Lower leg skin (tissue), 4 donors: ENCODE measurements at places on chromosomes 5 and 9. TPM values are rescaled to one million over a fixed set of nuclear protein-coding genes. Genes with fewer than 3 reads are reported as not detected.

- peak; percentile 23 for DNase-seq
These were observed 707 bp upstream of the ZFYVE16 start for GRCh38 chr5:80406980-80407734.

GRCh38 chr5:42467981-42468524, 44.8 kb downstream of the GHR start:
- DNase-seq, result no peak

DNA sequence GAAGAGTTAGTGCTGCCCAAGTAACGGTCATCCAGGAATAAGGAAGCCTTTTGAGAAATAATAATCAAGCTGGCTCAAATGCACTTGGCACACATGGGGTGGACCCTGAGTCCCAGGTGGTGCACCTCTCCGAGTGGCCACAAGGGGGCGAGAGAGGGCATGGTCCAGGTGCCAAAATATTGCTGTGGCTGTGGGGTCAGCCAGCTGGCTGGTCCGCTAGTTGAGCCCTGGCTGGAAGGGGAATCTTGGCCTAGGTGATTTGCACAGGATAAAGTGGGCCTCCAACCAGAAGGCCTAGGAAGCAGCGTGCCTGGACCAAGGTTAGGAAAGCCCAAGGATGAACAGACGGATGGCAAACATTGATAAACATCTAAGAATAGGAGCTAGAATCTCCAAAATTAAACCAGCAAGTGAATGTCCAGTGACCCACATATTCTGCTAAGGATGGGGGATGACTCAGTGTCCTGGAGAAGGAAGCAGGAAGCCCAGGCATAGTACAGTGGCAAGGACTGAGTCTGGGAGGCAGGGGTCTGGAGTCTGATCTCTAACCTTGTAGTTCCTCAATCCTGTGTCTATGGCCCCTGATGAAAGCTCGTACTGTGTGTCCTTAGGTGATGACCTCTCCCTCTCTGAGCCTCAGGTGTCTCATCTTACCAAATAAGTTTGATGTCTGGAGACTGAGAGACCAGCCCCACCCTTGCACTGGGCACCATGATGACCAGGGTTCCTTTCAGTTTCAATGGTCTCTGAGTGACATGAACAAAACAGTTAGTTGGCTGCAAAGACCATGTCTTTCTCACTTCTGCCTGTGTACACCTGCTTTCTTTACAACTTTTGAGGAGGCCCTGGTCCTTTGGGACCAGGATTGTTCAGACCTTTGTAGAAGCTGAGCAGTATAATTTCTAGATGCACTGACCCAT, 19.2 kb upstream of the SHB start:
- DNase-seq, result peak; percentile 58

GRCh38 chr5:116075191-116075831, 9.5 kb upstream of the COMMD10 start:
- no peak for DNase-seq

DNA sequence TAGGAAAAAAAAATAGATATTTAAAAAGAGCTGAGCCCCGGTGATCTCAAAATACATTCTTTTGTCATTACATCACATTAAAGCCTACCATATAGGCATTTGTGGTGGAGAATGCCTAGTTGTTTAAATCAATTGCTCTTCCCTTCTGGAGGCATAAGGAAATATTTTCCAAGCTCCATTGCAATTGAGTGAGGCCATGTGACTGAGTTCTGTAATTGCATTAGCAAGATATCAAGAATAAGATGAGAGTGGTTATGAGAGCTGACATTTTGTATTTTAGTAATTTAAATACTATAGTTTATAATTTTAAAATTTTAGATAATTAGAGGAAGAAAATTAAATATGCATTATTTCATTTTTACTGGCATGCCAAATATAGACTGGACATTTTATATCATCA, 1195.9 kb downstream of the DTWD2 start:
- DNase-seq, result no peak

DNA sequence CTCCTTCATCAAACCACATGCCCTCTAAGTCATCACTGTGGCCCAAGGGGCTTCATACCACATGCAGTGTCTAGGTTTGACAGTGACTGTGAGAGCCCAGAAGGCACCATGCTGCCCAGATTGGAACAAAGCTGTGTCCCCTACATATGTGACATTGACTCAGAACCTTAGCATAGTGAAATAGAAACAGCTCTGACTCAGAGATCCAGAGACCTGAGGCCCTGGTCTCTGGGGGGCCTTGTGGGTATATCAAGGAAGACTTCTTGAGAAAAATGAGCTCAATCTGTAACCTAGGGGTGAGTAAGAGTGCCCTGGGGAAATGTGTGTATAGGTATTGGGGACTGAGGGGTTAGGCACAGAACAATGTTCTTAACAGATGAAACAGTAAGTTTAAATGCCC, 7.1 kb upstream of the ENTREP1 start:
- DNase-seq, result no peak

- no peak for DNase-seq
These were observed 5.8 kb downstream of the GRK6 start for GRCh38 chr5:177432143-177432838.

GRCh38 chr9:121369595-121370265, at the start of gene STOM:
TSS of gene STOM (minus strand) at chr9:121370250. CDS start at chr9:121370187, 63 bp downstream.
- DNase-seq, result peak; percentile 99

- no peak for DNase-seq
These were observed 612 bp upstream of the BBLN start for GRCh38 chr9:128159522-128159783.

DNA sequence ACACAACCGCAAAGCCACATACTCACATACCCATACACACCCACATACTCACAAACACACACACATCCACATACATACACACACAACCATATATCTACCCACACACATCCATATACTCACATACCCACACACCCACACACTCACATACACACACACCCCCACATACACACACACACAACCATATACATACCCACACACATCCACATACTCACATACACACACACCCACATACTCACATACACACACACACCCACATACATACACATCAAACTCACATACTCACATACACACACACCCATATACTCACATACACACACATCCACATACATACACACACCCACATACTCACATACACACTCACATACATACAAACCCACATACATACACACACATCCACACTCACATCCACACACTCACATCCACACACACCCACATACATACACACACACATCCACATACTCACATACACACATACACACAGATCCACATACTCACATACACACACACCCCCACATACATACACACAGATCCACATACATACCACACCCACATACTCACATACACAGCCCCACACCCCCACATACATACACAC, 220.0 kb downstream of the ADAMTS12 start:
- DNase-seq, result no peak

DNA sequence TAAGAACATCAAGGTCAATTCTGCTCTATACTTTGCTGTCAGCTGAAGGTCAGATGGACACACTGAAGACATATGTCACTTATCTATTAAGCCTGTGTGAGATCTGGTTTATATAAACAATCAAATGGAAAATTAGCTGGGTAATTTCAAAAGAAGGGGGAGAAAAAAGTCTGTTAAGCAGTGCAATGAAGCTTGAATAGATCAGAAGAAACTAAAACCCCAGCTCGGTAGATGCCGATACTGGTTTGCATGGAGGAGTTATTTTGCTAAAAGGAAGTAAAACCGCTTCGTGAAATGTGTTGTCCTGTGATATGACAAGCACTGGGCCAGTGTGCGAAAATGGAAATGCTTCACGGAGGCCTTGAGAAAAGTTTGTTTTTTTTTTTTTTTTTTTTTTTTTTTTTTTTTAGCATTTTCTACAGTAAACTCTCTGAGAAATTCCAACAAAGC, 148.8 kb downstream of the MEF2C start:
- no peak for DNase-seq

DNA sequence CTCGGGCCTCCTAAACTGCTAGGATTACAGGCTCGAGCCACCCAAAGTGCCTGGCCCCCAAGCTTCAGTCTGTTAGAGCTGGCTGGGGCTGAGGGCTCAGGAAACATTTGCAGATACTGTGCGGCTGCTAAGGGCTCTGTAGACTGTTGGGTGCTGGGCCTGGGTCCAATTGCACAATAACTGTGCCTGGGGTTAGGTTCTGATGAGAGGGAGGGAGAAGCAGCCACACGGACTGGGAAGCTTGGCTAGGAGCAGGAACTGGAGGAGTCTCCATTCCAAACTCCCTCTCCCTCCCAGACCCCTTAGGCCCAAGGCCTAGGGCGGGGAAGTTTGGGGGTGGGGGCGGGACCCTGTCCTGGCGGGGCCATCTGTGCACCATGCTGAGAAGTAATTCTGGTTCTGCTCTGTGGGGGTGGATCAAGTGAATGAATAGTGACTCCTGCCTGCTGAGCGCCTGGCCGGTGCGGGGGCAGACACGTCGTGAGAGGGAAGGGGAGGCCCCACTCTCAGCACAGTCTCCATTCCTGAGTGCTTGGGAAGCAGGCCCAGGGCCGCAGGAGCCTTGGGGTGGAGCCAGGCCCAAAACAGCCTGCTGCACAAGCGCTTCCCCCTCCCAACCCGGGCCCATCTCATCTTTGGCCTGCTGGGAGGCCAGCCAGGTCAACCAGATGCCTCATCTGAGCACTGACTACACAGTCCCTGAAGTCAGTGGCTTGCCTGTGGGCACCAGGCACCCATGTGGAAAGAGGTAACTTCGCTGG, 1.5 kb downstream of the ASS1 start:
- DNase-seq, result peak; percentile 96

GRCh38 chr9:125690679-125691078, 16.3 kb downstream of the MAPKAP1 start:
- DNase-seq, result no peak

- DNase-seq, result no peak
These were observed 228.1 kb downstream of the DRD1 start for GRCh38 chr5:175215906-175216305.

- DNase-seq, result no peak
These were observed 24.9 kb upstream of the ELAVL2 start for GRCh38 chr9:23850690-23851629.

DNA sequence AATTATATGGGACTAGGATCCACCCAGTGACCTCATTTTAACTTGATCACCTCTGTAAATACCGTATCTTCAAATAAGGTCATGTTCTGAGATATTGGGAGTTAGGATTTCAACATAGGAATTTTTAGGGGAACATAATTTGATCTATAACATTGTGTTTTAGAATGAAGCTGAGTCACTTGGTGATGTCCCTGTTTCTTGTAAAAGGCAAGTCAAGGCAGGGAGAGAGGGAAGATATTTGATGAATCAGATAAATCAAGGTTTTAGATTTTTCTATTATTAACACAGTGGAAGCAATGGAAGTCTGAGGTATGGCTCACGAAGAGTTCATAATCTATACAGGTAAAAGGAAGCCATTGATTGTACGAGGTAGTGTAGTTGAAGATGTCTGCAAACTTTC, 11.8 kb upstream of the GPR151 start:
- DNase-seq, result no peak

DNA sequence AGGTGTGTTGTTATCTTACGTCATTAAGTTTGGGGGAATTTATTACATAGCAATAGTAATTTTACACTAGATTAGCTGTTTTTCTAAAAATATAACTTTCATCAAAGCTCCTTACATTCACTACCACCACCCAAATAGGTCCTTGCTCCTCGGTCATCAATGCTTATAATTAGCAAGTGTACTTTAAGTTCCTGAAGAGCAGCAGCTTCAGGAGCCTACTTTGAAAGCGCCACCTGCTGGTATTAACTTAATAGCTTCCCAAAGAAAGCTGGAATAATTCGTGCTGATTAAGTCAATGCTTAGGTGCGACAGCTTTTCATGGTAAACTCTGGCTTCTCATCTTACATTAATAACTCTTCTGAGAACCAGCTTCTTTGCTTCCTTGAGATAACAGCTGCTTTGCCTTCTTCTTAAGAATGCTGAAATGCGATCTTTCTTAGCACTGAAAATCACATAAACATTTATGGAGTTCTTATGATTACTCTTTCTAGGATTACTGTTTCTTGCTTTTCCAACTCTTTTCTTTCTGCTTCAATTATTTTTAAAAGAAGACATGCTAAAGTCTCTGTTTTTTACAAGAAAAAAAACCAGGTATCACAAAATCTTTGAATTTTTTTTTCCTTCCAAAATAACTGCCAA, 10.0 kb upstream of the C5 start:
- no peak for DNase-seq

GRCh38 chr5:353612-354580, 32.4 kb downstream of the AHRR start:
- peak; percentile 63 for DNase-seq

- no peak for DNase-seq
These were observed 290.5 kb downstream of the DOCK8 start for GRCh38 chr9:504921-505740.

The MARVELD2 gene
- total RNA-seq, result 16.7 TPM

The TMEM174 gene
- not detected for total RNA-seq

The PRUNE2 gene
- total RNA-seq, result 4.6 TPM

The TMEM252 gene
- not detected for total RNA-seq

The ZNF367 gene
- total RNA-seq, result 1.5 TPM

The ITGA1 gene
- total RNA-seq, result 7.8 TPM
